ENCODE measurements at places on chromosomes 16 and 17.
A peak's percentile ranks its signal among the peaks of the same experiment; 100 is the strongest.

- no peak for DNase-seq
These were observed 13.3 kb upstream of the SPOP start for GRCh38 chr17:49691086-49691676.

DNA sequence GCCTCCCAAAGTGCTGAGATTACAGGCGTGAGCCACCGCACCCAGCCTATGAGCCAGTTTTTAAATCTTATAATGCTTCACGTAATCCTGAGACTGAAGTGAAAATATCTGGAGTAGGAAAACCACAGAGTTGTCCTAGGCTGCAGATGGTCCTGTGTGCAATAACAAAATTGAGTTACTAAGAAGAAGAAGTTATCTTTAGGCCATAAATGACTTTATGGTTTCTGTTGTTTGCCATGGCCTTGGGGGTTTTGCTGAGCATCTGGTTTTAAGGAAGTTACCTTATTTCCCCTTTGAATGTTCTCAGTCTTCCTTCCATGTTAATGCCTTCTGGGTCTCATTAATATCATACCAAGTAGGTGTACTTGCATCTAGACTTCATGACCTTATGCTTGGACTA is 16.5 kb downstream of the NMT1 start:
- no peak for DNase-seq

- DNase-seq: no peak
These were observed 1.2 kb downstream of the ARHGEF15 start for GRCh38 chr17:8311131-8311790.

- DNase-seq: no peak
These were observed 490.7 kb downstream of the TOX3 start for GRCh38 chr16:52056259-52056658.

DNA sequence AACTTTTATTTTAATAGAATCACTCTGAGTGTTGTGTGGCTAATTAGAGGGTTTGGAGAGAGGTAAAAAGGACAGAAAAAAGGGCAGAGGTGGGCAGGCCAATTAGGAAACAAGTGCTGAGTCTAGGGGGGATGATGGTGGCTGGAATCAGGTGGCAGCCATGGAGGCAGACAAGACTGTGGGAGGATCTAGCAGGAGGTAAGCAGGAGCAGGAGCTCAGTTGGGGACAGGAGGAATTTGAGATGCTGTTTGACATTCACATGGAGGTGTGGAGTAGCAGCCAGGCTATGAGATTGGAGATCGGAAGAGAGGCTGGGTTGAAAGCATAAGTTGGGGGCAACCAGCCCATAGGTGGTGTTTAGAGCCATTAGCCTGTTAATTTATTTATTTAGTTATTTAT is 3.7 kb upstream of the MT4 start:
- DNase-seq: no peak

- no peak for DNase-seq
These were observed 30.9 kb downstream of the GLG1 start for GRCh38 chr16:74575807-74576643.

DNA sequence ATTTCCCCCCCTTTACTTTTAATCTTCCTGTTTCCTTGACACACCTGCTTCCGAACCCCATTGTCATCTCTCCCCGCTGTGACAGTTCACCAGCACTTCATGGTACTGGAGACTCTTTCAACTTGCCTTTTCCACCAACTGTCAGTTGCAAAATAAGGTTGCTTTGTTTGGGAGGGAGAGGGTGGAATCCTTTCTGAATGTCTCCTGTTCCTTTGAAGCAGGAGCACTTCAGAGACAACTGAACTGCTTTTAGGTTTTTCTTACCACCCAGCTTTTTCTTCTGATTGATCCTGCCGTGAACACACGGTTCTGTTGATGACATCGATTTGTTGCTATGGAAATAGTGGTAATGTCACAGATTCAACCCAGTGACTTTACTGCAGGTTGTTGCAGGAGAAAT is 42.0 kb downstream of the RPA1 start:
- no peak for DNase-seq

DNA sequence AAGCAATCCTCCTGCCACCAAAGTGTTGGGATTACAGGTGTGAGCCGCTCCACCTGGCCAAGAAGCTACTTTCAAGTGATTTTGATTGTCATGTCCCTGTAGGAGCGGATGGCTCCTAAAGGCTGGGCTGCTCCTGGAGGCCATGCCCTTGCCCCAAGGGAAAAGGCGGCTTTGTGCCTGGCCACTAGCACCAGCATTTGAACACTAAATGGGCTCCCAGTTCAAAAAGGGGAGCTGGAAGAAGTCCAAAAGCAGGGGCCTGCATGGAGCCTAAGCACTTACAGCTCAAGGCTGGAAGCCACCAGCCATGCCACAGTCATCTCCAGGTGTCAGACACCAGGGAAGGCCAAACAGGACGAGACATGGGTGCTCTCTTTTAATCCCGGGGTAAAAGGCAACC is 26.8 kb downstream of the SPHK1 start:
- no peak for DNase-seq

GRCh38 chr17:51764387-51764971 is 394.0 kb downstream of the CA10 start:
- peak; percentile 73 for DNase-seq

- no peak for DNase-seq
These were observed 152.0 kb downstream of the ZFHX3 start for GRCh38 chr16:72895951-72896350.

DNA sequence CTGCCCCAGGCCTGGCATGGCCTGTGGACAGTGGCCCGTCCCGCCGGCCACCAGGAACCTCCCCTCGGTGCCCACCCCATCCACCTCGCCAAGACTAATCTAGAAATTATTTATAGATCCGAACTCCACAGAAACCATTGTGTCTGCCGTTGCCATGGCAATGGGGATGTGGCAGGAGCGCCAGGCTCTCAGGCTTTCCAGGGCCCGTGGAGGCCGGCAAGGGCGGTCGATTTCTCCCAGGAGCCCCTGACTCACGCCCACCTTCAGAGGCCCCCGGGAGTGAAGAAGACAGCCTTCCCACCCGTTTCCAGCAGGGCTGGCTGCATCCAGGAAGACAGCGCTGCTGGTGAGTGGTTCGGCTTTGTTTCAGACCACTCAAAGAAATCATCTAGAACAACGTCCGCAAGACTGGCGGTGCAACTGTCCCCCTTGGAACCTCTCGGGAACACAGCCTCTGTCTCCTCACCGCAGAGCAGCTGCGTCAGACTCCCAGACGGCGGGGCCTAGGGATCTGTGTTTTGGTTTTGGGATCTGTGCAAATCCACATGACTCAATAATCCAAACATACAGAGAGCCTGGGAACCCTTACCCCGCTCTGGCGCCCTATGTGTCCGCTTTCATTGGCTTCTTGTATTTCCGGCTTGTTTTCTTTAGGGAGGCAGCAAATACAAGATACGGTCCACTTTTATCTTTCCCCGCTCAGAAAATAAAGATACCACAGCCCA is 48.5 kb upstream of the ZCCHC14 start:
- peak; percentile 48 for DNase-seq

GRCh38 chr16:23508589-23509440 is 1.5 kb downstream of the GGA2 start:
- DNase-seq: no peak

- DNase-seq: no peak
These were observed 52.7 kb downstream of the TMEM235 start for GRCh38 chr17:78284146-78284545.

GRCh38 chr16:66895999-66896398 is 15.7 kb downstream of the PDP2 start:
- DNase-seq: no peak

GRCh38 chr17:74403512-74404137 is 28.3 kb upstream of the GPRC5C start:
- DNase-seq: no peak

- no peak for DNase-seq
These were observed 11.9 kb downstream of the ZNF629 start for GRCh38 chr16:30775131-30775391.

- DNase-seq: no peak
These were observed 44.5 kb downstream of the SALL1 start for GRCh38 chr16:51106535-51106934.

GRCh38 chr16:67396159-67397035 is 3.1 kb upstream of the TPPP3 start:
- peak; percentile 99 for DNase-seq

- no peak for DNase-seq
These were observed 404.6 kb downstream of the MAF start for GRCh38 chr16:79195938-79196337.

GRCh38 chr17:48045316-48046001 is 2.7 kb upstream of the NFE2L1 start:
- DNase-seq: no peak

- no peak for DNase-seq
These were observed 22.3 kb upstream of the PRKAR1A start for GRCh38 chr17:68489919-68490318.

DNA sequence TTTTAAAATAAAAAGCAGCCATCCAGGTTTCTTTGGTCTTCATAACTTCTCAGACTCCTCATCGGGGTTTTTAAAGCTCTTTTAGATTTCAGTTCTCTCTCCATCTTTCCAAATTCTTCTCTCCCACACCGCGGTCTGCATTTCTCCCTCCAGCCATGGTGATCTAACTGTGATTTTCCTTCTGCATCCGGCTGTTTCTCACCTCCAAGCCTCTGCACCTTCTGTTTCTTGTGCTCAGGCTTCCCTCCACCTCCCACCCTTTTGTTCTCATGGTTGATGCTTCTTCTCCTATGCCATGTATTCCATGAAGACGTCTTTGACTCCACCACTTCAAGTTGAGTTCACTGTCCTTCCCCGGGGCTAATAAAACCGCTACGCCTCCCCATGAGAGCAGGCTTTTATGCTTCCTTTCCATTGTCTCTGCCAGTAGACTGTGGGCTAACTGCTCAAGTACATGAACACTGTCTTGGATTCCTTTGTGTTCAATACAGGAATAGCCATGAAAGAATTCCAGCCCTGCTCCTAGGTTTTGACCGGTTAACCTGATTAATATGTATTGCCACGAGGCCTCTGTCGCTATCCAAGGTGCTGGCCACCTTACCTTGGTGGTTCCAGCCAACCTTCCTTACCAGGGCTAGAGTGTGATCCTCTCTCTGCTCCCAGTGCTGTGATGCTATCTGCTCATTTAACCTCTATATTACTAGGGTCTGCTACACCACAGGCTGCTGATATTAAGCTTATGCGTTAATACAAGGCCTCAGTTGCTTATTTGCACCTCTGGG is 625.1 kb downstream of the HS3ST4 start:
- no peak for DNase-seq

DNA sequence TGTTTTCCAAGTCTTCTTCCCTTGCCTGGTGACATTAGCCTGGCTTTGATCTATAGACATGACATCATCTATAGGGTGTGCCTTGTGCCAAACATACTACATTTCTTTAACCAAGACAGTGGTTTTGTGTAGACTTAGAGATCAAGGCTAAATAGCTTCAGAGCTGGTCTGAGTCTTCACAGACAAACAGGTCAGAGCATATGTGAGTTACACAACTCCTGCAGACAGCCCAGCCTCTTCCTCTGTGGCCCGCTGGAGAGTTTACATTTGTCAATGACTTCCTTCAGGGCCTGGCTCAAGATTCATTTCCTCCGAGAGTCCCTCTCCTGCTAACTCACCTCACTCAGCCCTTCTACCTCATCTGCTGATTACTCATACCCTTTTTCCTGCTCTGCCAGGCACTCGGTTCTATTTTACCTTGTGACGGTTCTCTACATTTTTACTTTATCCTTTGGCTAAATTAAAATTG is 73.1 kb upstream of the TANC2 start:
- DNase-seq: no peak

DNA sequence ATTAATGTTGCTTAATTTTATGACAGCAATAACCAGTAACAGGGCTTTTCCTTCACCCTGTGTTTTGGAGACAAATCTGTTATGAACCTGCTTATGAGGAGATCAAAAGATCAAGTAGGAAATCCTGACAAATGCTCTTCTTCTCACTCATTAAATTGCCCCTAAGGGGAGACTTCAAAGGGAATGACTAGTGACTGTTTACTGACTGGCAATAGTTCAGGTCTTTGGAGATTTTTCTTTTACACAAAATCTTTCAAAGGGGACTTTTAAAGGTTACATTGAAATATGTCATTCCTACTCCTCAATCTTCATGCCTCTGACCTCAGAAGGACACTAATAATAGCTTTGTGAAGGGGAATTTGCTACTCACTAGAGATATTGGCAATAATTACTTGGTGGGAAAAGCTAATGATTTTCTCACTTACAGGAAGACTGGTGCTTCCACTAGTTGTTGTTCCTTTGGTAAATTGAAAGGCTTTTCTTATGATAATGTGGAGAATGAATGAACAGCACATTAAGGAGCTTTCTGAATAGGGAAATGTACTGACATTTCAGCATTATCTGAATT is 292.9 kb upstream of the CA10 start:
- DNase-seq: no peak

GRCh38 chr16:23608194-23608593 is 12.1 kb upstream of the NDUFAB1 start:
- no peak for DNase-seq

GRCh38 chr17:40561871-40562611 is 3.2 kb downstream of the CCR7 start:
- no peak for DNase-seq

GRCh38 chr17:42457107-42457792 is 1.4 kb upstream of the ATP6V0A1 start:
- no peak for DNase-seq

DNA sequence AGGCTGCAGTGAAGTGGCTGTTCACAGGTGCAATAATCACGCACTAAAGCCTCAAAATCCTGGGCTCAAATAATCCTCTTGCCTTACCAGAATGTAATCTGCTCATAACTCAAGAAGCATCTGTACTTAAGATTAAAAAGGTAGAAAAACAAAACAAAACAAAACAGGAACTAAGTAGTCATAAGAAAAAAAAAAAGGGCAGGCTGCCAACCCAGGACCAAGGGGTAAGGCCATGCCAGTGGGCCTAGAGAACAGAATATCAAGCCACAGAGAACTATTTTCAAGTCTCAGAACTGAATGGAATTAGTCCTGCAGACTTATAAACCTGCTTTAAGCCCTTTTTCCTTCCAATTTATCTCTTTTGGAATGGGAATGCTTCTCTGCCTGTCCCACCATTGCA is 64.8 kb upstream of the TBC1D3K start:
- no peak for DNase-seq

- no peak for DNase-seq
These were observed 12.4 kb downstream of the NAT9 start for GRCh38 chr17:74763565-74764387.

DNA sequence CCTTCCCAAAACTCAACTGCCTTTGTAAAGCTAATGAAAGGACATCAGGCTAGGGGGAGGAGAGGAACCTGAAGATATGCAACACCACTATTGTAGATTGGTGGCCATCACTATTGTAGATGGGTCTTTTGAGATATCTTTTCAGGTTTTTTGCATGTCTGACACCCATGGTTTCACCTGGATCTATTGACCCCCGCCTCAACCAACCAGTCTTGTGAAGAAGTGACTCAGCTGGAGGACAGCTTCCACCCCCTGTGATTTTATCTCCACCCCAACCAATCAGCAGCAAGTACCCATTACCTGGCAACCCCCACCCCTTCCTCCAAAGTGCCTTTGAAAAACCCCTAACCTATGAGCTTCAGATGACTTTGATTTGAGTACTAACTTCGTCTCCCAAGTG is 382.6 kb upstream of the GOT2 start:
- no peak for DNase-seq

- peak; percentile 32 for DNase-seq
These were observed 15.2 kb upstream of the CA4 start for GRCh38 chr17:60134396-60135150.

Data from NCI-H1417 (cell line).